ENCODE measurements at places on chromosomes 13 and 19. TPM values are rescaled to one million over a fixed set of nuclear protein-coding genes. Genes with fewer than 3 reads are reported as not detected.

Gene BCKDHA
- 30.3 TPM for total RNA-seq

DNA sequence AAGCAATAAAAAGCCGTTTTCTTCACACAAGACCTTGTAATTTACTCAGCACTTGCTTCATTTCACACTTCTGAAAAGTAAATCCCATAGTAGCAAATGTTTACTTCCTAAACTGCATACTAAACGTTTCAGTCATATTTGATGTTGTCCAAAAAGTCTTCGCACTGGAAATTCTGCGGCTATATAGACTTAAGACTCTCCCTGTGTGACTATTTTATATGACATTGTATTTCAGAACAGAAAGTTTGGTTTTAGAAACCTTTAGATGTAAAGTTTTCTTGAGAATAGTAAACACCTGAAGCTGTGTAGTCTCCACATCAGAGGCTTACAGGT lies 29.6 kb downstream of the ZAR1L start:
- no peaks in the 10 kb centered on the region for H3K36me3 ChIP-seq
- no peak overlapping the region for H3K4me3 ChIP-seq
- H3K4me1 ChIP-seq, result peaks cover 8% of the 10 kb centered on the region
- H3K27ac ChIP-seq, result no peak overlapping the region

DNA sequence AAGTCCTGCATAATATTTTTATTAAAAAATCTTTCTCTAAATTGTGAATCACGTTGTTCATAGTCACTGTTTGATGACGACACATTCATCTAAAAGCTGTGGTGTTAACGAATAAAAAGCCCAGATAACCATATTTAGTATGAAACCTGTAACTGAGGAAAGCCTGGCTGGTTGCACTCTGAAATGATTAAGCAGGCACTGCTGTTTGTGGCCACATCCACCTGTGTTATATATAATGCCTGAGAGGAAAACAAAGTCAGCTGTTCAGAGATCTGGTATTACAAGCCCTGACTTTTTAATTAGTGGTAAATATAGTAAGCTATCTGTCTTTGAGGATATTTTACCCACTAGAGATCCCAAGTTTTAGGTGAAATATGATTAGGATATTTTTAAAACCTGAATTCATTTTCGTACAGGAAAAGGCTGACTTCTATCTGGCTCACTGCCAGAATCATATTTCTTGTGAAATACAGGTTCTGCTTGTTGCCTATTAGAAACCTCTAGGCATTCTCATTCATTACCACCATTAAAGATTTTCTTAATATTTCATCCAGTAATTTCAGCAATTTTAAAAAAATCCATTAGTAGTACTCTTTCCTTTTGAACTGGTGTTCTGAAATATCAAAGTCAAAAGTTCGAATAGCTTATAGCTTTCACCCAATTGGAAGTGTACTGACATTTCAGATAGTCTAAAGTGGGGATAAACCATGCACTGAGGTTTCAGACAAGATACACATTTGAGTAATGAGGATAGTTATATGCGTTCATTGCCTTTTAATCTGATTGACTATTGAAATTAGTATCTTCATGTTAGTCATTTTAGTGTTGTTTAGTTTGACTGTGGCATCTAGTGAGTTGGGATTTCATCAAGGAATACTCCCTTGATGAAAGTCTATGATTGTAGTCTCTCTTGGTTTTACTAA lies 79.7 kb downstream of the LMO7 start:
- H3K27ac ChIP-seq, result peak overlapping the region; percentile 19
- no peaks in the 10 kb centered on the region for H3K27me3 ChIP-seq
- no peaks in the 10 kb centered on the region for H3K4me1 ChIP-seq
- DNase-seq, result no peak
- H3K36me3 ChIP-seq, result no peaks in the 10 kb centered on the region

Gene FPR1
- 0.24 TPM for total RNA-seq

GRCh38 chr19:50030937-50031336 lies 5.1 kb downstream of the ZNF473 start:
- H3K4me3 ChIP-seq, result no peak overlapping the region
- no peak overlapping the region for H3K27ac ChIP-seq
- DNase-seq, result no peak
- no peaks in the 10 kb centered on the region for H3K27me3 ChIP-seq
- peaks cover 6% of the 10 kb centered on the region for H3K4me1 ChIP-seq
- H3K36me3 ChIP-seq, result no peaks in the 10 kb centered on the region

- H3K36me3 ChIP-seq, result no peaks in the 10 kb centered on the region
- no peaks in the 10 kb centered on the region for H3K4me1 ChIP-seq
- no peak overlapping the region for H3K4me3 ChIP-seq
- no peak overlapping the region for H3K27ac ChIP-seq
- no peaks in the 10 kb centered on the region for H3K27me3 ChIP-seq
- peak; percentile 85 for DNase-seq
Observed at GRCh38 chr19:12766051-12766521, 9.3 kb downstream of the HOOK2 start.
